ENCODE measurements at places on chromosomes 1 and 21.

DNA sequence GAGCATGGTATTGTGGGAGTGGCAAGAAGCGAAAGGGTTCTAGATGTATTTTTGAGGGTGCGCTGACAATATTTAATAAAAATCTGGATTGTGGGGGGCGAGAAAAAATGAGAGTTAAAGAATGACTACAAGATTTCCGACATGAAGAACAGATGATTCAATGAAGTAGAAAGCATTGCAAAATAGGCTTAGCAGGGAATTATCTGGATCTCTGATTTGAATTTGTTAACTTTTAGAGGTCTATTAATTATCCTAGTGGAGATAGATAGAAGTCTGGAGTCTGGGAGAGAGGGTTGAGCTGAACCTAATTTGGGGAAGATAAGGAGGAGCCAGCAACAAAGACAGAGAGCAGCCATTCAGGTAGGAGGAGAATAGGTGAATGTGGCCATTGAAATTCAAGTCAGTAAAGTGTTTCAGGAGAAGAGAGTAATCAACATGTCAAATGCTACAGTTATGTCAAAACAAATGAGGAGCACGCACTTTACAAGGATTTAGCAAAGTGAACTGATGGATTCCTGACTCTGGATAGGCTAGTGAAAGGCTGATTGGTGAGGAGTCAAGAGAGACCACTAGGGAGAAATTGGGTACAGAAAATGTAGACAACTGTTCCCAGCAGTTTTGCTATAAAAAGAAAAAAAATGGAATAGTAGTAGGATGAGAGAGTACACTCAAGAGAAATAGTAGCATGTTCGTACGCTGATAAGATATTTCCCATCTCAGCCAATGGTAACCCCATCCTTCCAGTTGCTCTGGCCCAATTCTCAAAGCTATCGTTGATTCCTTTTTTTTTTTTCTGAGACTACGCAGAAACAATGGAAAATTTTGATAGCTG, 393.2 kb upstream of the CXADR start:
- DNase-seq: no peak

GRCh38 chr1:2344121-2344681, 47.2 kb downstream of the MORN1 start:
- no peak for DNase-seq

- DNase-seq: no peak
These were observed 420.3 kb downstream of the NPHP4 start for GRCh38 chr1:5571861-5572401.

DNA sequence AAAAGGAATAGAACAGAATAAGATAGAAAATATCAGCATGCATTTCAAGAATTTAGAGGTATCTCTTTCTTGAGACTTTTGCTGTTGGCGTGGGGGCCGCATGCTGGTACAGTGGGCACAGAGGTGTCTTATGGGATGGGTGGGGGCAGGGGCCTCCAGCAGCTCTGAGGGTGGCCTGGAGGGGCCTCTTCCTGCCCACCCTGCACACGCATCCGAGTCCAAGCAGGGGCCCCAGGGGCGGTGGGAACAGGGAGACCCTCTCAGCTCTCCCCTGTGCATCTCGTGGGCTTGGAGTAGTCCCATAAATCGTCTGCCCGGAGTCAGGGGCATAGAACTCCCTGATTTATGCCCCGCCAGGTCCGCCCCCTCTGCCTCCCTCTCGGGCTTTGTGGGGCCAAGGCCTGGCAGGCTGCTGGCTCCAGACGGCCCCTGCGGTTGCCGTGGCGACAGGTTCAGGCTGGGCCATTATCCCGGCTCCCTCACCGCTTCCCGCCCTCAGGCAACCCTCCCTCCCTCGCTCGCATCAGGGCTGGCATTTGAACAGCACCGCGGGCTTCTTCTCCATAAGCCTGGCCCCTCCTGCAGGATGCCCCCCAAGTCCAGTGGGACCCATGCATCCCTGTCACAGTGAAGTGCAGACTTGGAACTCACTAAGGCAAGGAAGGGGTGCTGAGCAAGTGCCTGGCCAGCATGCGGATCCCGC, 133.2 kb upstream of the ZBTB40 start:
- no peak for DNase-seq

- no peak for DNase-seq
These were observed 3.2 kb downstream of the GREM2 start for GRCh38 chr1:240608707-240609106.

- DNase-seq: no peak
These were observed 55.9 kb upstream of the SEC16B start for GRCh38 chr1:178025613-178026356.

DNA sequence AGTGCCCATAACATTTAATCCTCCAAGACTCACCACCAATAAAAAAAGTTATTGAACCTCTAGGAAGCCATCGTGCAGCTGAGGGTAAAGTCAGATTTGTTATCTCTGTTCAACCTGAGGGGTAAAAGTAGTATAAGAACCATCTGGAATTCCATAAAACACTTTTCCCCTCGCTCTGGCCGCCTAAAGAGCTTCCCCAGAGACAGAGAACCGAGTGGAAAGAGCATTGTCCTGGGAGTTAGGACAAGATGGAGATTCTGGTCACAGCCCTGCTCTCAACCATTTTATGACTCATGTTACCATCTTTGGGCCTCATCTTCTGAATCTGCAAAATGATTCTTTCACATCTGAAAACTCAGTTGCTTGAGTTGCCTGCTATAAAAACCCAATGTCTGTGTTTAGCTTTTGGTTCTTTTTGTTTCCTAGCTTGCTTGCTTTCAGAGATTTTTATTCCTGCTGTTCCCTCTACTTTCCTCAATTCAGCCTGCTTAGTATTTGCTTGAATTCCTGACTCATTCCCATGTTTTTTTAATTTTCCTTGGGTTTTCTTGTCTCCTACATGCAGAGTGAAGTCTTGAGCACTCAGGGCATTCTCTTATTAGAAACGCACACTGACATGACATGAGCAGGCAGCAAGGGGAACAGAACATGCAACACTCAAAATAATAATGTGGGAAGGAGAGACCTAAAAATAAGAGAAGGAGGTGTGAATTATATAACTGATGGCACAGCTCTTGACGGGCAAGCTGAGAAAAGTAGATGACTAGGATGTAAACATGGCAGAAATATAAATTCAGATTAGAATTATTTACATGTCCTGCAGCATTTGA, 1.7 kb downstream of the EPHX4 start:
- no peak for DNase-seq

- DNase-seq: no peak
These were observed 188.3 kb upstream of the ZRANB2 start for GRCh38 chr1:71269179-71269578.

- no peak for DNase-seq
These were observed 23.1 kb downstream of the IL10RB start for GRCh38 chr21:33289199-33289819.

- DNase-seq: no peak
These were observed 30.2 kb upstream of the RNF187 start for GRCh38 chr1:228457017-228457395.

DNA sequence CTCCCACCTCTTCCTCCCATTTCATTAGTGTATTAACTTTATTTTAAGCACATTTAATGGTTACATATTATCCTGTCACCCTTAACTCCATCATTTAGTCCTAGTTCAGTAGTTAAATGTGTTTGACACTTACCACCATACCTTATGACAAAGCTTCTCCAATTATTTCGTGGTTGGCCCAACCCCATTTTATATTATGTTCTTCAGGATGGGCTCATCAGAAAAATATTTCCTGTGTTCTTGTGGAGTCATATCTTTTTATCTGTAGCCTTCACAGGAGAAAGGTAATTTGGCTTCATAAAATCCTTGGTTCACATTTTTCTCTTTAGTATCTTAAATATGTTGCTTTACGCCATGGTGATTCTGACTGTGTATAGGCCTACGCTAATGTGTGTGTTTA, 142.3 kb upstream of the COL6A1 start:
- peak; percentile 17 for DNase-seq

GRCh38 chr1:11736746-11737639, 1.1 kb downstream of the AGTRAP start:
- peak; percentile 39 for DNase-seq

GRCh38 chr1:33007190-33008050, 29.3 kb downstream of the AK2 start:
- DNase-seq: peak; percentile 43

DNA sequence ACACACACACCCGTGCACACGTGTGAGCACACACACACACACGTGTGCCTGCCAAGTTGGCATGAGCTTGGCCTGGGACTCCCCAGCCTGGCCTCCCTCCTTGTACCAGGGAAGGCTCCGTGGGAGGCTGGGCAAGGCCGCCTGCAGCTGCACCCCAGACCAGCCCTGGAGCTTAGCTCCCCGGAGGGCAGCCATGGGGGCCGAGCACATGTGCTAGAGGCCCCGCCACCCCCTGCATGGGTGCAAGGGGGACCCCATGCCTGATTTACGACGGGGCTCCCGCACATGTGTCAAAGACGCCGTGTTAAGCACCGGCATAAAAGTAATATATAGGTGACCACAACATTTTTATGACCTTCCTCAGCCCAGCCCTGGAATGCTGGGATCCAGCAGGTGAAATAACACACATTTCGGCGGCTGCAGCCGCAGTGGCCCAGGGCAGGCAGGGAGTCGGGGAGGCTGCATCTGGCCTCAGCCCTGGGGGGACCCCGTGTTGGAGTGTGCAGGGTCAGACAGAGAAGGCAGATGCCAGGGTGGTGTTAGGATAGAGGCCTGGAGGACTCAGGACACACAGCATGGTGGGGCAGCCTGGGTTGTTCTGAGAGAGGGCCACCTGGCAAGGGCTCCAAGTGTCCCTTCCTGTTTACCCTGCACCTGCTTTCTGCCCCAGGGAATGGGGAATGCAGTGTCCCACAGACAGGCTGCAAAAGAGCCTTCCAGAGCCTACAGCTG, 56.3 kb downstream of the WNT9A start:
- DNase-seq: no peak

- DNase-seq: no peak
These were observed 344.4 kb downstream of the KCTD3 start for GRCh38 chr1:215911406-215911968.

- no peak for DNase-seq
These were observed 9.8 kb downstream of the CACYBP start for GRCh38 chr1:175009532-175009931.

- no peak for DNase-seq
These were observed 21.3 kb downstream of the RUNX1 start for GRCh38 chr21:35027563-35028450.

GRCh38 chr1:15352128-15352957, 57.3 kb upstream of the EFHD2 start:
- DNase-seq: no peak

- DNase-seq: no peak
These were observed 23.4 kb downstream of the MAPKAPK2 start for GRCh38 chr1:206708058-206708457.

- no peak for DNase-seq
These were observed 5.6 kb downstream of the MIA3 start for GRCh38 chr1:222623458-222623857.

DNA sequence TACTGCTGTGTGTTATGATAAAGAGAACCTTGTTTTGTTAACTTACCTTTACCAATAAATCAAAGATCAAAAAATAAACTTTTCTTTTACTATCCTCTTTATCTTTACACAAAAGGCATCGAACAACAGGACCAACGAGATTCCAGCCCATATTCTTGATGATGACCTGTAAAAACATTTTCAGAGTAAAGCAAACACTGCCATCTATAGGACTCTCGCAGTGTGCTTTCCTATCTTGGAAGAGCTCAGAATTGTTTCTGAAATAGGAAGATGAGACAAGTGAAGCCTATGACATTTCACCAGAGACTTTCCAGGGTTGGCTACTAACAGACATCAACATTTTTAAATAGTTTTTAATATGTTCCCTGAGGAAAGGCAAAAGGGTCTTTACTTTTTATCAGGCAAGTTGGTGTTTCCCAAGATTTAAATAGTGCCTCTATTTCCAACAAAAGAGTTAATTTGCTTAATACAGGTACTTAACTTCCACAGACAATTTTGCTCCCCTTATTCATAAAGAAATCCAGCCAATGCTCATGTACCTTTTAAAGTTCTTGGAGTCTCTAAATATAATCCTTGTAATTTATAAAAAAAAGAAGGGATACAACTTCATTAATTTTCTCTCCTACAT, 7.3 kb downstream of the GLMN start:
- no peak for DNase-seq

GRCh38 chr1:31587720-31588423, 11.6 kb downstream of the TINAGL1 start:
- no peak for DNase-seq

DNA sequence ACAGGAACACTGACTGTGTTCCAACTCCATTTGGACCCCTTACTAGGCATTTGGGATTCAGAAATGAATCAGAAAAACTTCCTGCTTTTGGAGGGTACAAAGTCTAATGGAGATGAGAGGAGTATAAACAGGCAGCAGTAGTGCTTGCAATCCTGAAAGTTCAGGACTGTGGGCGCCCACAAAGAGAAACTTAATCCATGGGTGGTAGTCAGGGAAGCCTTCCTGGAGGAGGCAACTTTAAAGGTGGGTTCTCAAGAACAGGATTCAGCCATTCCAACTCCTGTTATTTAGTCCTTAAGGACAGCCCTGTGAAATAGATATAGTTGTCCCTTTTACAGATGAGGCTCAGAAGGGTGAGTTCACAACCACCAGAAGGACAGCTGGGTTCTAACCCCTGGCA, 2.0 kb upstream of the LDLRAP1 start:
- no peak for DNase-seq

DNA sequence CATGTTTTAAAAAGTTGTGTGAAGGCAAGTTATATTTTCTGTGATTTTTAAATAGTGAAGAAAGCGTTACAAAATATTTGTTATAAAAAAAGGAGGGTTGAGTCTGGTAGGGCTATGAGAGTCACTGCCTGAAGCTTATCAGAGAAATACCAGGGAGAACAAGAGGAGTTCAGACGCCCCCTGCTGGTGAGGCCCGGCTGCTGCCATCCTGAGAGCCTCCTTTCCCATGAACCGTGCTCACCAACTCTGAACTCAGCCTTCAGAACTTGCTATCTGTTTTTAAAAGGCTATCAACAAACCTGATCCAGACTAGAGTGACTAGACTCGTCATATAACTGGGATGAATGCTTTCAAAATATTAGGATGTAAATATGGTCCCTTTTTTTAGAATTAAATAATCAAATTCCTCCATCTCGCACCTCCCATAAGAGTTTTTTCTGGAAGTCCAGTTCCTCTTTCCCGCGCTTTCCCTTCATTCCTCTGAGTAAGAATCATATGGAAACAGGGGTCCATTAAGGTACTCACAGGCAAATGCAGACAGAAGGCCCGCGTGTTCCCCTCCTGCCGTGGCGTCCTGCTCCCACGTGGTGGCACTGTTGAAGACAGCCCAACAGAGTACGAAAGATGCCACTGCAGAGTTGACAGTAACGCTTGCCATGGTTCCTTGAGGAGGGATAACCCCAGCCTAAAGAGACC, 26.2 kb upstream of the SPATA6 start:
- no peak for DNase-seq

GRCh38 chr1:185046668-185047067, 1.3 kb downstream of the RNF2 start:
- no peak for DNase-seq

- no peak for DNase-seq
These were observed 130.0 kb upstream of the BACE2 start for GRCh38 chr21:41037936-41038335.
